H1 (cell line): ENCODE measurements at places on chromosomes 7 and 10. TPM values are rescaled to one million over a fixed set of nuclear protein-coding genes. Genes with fewer than 3 reads are reported as not detected.
A peak's percentile ranks its signal among the peaks of the same experiment; 100 is the strongest.

DNA sequence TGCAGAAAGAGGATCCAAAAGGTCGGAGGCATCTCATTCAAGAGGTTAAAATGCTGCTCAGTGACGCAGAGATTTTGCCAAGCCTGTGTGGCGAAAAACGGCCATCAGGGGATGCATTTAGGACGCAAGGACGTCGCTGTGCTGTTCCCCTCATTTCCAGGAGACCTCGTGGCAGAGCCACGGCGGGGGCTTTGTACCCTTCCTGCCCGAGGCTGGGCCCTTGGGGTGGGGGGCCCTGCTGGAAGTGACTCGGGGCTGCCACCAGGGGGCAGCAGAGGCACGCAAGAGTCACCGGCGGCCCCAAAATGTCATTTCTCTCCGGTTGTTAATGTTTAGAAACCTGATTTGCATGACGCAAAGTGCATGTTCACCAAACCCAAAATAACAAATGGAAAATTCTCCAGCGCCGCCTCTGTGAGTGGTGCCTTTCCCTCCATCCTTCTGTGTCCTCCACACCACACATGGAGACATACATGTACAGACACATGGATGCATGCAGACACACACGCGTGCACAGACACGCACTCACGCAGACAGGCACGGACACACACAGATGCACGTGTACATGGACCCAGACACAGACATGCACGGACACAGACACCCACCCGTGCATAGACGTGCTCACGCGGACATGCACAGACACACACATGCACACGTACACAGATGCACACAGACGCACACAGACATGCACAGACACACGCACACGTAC is 51.0 kb upstream of the NKX6-2 start:
- H3K27me3 ChIP-seq = no peaks in the 10 kb centered on the region
- no peak overlapping the region for H3K4me3 ChIP-seq
- H3K36me3 ChIP-seq = no peaks in the 10 kb centered on the region
- peaks cover 4% of the 10 kb centered on the region for H3K4me1 ChIP-seq
- DNase-seq = peak; percentile 17

DNA sequence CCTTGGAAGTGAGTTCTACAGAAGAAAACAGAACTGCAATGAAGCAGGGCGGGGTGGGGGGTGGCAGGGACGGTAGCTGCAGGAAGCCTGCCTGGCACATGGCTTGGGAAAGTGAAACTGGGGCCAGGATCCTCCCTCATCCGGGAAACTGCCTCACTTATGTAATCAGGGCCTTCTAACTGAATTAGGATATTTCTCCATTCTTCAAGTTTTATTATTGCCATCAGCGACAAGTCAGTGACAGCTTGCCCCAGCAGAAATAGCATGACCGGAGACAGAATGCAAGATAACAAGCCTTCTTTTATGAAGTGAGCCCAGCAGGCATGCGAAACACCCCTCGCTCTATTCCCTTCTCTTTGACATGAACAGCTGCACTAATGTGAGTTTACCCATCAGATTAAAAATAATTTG is 77.5 kb upstream of the CACUL1 start:
- H3K36me3 ChIP-seq = no peaks in the 10 kb centered on the region
- no peak for DNase-seq
- H3K4me1 ChIP-seq = no peaks in the 10 kb centered on the region

DNA sequence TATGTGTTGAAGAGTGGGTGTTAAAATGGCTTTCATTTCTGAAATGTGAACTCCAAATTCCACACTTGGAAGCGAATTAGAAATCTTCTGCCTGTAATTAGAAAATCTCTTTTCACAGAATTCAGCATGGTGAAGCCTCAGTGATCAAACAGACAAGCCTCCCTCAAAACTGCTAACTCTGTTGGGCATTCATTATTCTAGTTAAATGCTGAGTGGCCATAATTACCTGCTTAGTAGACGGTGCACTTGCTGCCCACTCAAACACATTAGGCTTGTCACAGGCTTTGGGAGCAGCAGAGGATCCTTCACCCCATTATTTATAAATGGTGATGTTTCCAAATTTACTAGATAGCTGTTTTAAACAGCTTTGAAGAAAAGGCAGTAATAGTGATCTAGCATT is 177.2 kb upstream of the PCLO start:
- H3K27me3 ChIP-seq = no peaks in the 10 kb centered on the region
- H3K4me1 ChIP-seq = no peaks in the 10 kb centered on the region
- no peak overlapping the region for H3K27ac ChIP-seq
- DNase-seq = no peak
- H3K4me3 ChIP-seq = no peak overlapping the region
- no peaks in the 10 kb centered on the region for H3K36me3 ChIP-seq

DNA sequence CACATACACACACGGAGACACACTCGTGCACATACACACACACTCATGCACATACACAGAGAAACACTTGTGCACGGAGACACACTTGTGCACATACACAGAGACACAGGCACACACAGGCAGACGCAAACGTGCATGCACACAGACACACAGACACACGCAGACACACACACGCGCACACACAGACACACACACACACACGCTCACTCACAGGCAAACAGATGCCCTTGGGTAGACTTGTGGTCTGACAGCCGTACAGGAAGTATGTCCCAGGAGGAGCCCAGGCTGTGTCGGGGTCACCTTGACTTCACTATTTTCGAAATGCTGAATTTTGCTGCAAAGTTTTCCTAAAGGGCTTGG is 538.0 kb downstream of the DNAJB6 start:
- H3K36me3 ChIP-seq = no peaks in the 10 kb centered on the region
- H3K27ac ChIP-seq = no peak overlapping the region
- H3K4me1 ChIP-seq = peaks cover 2% of the 10 kb centered on the region; the same call in 1 of the 2 replicates
- no peak overlapping the region for H3K4me3 ChIP-seq
- no peak for DNase-seq

GRCh38 chr10:31466313-31466712 is 147.3 kb downstream of the ZEB1 start:
- no peak overlapping the region for H3K4me3 ChIP-seq
- H3K4me1 ChIP-seq = no peaks in the 10 kb centered on the region
- no peaks in the 10 kb centered on the region for H3K27me3 ChIP-seq

DNA sequence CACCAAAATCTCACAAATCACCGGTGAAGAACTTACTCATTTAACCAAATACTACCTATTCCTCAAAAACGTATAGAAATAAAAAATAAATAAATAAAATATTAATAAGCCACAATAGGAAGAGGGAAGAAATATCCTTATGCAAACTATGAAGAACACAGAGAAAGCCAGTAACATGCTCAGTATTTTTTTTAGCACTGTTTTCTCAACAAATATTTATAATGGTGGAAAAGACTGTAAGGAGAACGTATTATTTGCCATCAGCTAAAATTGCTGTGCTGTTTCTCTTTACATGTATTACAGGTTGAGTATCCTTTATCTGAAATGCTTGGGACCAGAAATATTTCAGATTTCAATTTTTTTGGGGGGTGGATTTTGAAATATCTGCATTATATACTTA is 21.0 kb downstream of the KIAA1217 start:
- H3K4me1 ChIP-seq = peaks cover 3% of the 10 kb centered on the region; the same call in 1 of the 2 replicates
- H3K36me3 ChIP-seq = no peaks in the 10 kb centered on the region
- no peak for DNase-seq
- H3K27me3 ChIP-seq = no peaks in the 10 kb centered on the region
- no peak overlapping the region for H3K4me3 ChIP-seq

- H3K27me3 ChIP-seq = peaks cover 44% of the 10 kb centered on the region
- DNase-seq = no peak
- no peak overlapping the region for H3K4me3 ChIP-seq
Measured at GRCh38 chr10:75602341-75602740, 170.9 kb downstream of the LRMDA start.

DNA sequence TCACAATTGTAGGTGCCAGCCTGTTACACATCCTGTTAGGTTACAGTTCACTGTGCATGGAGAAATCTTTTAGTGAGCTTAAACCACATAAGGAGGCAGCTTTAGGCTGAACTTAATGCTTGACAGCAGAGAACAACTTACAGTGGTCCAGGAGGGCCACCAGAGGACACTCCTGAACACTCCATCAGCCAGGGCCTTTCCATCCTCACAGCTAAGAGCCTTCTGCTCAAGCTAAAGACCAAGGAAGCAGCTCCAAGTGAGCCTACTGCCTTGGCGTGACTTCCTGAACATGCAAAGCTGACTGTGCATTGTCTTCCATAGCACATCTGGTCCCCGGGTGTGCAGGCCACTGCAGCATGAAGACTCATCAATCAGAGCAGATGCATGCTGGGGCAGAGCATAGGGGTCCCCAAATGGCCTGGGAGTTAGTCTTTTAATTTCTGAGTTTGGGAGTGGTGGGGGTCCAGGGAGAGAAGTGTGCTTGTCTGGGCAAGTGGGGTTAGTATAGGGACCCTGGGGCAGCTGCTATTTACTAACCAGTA is 105.0 kb downstream of the ZNF248 start:
- no peak overlapping the region for H3K4me3 ChIP-seq
- no peak for DNase-seq
- H3K4me1 ChIP-seq = no peaks in the 10 kb centered on the region
- H3K36me3 ChIP-seq = no peaks in the 10 kb centered on the region
- H3K27me3 ChIP-seq = no peaks in the 10 kb centered on the region
- no peak overlapping the region for H3K27ac ChIP-seq

DNA sequence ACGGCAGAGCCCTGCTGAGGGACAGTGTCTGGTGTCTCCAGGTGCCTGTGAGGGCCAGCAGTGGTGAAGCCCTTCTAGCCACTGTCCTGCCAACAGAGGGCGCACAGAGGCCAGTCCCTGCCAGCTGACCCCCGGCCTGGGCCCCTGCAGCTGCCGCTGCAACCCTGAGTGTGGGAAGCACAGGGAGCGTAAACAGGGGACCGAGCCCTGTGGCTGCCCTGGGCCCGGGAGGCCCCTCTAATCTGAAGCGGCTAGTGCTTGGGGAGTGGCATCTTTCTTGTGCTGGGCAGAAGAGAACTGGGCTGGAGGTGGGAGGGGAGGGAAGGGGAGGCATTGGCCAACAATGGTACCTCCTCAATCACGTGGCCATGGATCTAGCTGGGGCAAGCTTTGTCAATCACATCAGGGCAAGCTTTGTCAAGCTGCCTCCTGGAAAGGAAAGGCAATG is 34.6 kb downstream of the TRIM8 start:
- H3K4me3 ChIP-seq = no peak overlapping the region
- H3K27ac ChIP-seq = peak overlapping the region; percentile 46; the same call in 1 of the 2 replicates
- H3K36me3 ChIP-seq = no peaks in the 10 kb centered on the region
- DNase-seq = peak; percentile 93

DNA sequence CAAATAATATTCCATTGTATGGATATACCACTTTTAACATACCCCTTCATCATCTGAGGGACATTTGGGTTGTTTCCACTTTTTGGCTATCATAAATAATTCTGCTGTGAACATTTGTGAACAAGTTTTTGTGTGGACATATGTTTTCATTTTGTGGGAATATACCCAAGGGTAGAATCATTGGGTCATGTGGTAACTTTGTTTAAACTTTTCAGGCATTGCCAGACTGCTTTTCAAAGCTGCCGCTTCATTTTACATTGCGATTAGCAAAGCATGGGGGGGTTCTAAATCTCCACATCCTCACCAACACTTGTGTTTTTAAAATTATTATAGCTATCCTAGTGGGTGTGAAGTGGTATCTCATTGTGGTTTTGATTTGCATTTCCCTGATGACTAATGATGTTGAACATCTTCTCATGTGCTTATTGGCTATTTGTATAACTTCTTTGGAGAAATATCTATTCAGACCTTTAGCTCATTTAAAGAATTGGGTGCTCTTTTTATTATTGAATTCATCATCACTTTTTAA is 8.4 kb upstream of the HHEX start:
- DNase-seq = no peak
- no peak overlapping the region for H3K27ac ChIP-seq
- H3K4me3 ChIP-seq = no peak overlapping the region
- H3K36me3 ChIP-seq = no peaks in the 10 kb centered on the region
- H3K27me3 ChIP-seq = no peaks in the 10 kb centered on the region

GNAI1 gene
- total RNA-seq = 20.0 and 29.5 TPM in 2 replicates

STEAP4 gene
- total RNA-seq = 0.08 TPM in 1 of 2 replicates, not detected in the other

COL13A1 gene
- total RNA-seq = 4.5 and 5.2 TPM in 2 replicates

RPEL1 gene
- not detected in 2 replicates for total RNA-seq

SPAM1 gene
- not detected in 2 replicates for total RNA-seq
